ENCODE measurements at places on chromosomes 11 and 22.

DNA sequence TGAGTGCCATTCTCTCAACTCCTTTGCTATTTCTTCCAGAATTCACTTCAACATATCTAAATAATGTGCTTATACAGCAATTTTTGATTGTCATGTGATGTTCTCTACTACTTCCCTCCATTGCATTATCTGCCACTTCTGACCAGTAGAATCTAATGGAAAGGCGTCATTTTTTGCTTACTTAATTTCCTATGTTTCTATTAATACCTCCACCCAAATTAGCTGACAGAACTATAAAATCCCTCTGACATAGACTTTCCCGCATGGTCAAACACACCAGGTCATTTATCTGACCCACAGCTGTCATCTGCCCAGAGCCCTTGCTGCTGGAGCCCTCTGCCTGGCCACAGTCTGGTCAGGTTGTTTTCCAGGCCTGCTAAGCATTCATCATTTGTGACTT is 258.6 kb upstream of the NARS2 start:
- DNase-seq: no peak

DNA sequence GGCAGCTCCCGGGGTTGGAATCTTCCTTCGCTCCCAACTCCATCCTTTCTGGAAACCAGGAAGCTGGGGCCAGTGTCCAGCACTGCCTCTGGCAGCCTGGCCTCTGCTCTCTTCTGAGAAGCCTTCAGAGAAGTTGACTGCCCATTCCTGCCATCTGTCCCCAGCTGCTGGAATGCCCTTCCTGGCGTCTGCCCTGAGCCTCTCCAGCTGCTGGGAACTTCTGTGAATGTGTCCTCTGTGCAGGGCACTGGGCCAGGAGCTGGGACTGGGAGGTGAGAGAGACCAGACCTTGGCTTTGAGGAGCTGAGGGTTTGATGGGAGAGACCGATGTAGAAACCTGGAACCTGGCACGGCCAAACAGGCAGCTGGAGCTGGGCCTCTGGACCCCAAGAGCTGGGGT is 5.9 kb upstream of the SOX10 start:
- no peak for DNase-seq

DNA sequence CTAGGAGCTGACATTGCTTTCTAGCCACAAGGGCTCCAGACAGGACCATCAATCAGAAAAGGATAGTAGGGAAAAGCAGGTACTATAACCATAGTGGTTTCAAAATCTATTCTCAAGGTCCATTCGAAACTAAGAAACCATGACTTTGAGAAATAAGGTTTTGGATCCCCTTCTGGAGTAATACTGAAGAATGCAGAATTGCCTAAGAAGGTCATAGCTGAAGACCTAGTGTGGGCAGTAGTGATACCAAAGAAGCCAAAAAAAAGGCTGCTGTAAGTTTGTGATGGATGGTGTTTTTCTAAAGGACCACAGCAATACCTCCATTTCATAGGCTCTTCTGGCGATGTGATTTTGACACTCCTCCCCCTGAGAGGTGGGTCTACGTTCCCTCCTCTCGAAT is 163.1 kb downstream of the MAML2 start:
- DNase-seq: no peak

DNA sequence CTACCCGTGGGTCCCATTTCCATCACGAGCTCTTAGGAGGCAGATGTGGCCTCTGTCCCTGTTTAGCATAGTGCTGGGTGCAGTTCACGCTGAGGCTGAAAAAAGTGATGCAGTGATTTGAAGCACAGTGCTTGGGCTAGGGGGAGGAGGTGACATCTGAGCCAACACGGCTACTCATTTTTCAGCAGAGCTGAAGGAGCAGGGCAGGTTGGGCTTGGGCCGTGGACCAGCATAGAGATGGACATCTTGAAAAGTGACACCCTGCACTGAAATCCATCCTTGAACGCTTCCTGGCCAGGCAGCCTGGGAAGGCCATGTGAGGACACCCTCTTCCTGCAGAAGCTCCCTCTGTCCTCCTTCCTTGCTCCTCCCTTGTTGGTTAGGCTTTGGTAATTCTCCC is 66.4 kb downstream of the ADAMTS15 start:
- DNase-seq: no peak

GRCh38 chr22:46068593-46069491 is 81.5 kb upstream of the PPARA start:
- no peak for DNase-seq

DNA sequence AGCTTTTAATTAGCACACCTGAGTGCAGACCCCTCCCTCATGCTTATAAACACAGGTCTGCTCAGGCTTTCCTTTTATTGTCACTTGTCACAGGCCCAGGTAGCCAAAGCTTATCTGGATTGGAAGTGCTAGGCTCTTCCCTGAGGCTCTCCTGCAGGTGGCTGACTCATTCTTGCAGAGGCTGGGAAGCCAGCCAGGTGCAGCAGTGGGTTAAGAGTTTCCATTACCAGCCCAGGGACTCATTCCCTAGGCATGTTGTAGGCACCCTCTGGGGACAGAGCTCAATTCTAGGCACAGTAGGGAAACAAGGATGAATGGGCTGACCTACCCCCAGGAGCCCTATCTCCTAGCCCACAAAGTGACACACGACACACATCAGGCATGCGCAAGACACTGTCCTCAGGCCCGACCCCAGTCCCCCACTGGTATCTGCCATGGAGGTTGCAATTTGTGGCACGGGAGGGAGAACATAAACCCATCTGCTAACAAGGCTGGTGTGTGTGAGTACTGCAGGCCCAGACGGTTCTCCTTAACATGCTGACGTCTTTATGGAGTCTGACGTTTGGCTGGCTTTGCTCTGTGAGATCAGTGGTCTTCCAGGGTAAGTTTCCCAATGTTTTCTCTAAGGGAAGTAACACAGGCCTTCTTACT is 94.2 kb downstream of the ABTB2 start:
- DNase-seq: peak; percentile 90

DNA sequence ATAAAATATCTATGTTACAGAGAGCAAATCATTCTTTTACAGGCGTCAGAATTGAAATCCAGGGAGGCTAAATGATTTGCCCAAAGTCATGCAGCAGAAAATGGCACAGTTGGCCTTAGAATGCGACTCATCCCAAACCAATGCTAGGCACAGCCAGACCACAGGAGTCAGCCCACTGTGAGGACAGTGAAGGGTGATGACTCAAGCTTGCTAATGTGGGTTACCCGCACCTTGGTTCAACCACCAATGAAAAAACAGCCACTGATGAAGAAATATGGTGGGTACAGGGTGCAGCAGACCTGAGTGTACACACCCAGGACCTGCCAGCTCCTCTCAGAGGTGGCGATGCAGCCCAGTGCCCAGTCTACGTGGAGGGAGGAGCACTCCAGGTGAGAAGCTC is 89.7 kb downstream of the ZC3H12C start:
- DNase-seq: no peak

GRCh38 chr11:27696115-27696514 is 4.1 kb downstream of the BDNF start:
- no peak for DNase-seq

DNA sequence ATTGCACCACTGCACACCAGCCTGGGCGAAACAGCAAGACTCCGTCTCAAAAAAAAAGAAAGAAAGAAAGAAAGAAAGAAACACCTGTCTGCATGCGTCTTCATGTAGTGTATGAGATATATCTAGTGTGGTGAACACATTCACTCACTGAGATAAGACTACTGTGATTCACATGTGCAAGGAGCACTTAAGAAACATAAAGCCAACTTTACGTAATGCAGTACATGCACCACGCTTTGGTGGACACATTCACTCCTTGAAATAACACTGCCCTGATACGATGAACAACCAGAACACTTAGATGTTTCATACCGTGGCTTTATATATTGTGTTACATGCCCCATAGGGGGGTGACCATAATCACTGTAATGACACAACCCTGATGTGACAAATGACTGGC is 96.0 kb downstream of the MICAL3 start:
- DNase-seq: no peak

- no peak for DNase-seq
Observed at GRCh38 chr22:37588546-37589215, 8.8 kb upstream of the LGALS2 start.

- DNase-seq: no peak
Observed at GRCh38 chr22:27637604-27638003, 164.0 kb downstream of the MN1 start.

GRCh38 chr11:706957-707816 is 1.2 kb downstream of the EPS8L2 start:
- DNase-seq: no peak

DNA sequence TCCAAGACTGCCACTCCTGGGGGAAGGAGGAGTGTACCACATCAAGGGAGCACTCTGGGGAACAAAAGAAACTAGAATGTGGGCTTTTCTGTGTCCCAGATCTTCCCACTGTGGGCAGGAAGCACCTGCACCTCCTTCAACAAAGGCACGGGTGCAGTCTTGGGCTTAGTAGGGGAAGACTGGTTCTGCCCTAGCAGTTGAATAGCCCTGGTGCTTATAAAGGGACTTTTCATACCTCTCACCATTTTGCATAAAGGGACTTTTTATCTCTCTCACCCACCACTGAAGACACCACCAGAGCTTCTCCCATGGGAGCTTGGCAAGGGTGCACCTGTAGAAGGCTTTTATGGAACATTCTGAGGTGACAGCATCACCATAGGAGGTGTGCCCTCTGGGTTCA is 65.8 kb upstream of the MS4A8 start:
- DNase-seq: no peak

GRCh38 chr11:637593-638521 is 788 bp downstream of the DRD4 start:
- no peak for DNase-seq

GRCh38 chr11:35902961-35903360 is 40.9 kb upstream of the LDLRAD3 start:
- DNase-seq: no peak

DNA sequence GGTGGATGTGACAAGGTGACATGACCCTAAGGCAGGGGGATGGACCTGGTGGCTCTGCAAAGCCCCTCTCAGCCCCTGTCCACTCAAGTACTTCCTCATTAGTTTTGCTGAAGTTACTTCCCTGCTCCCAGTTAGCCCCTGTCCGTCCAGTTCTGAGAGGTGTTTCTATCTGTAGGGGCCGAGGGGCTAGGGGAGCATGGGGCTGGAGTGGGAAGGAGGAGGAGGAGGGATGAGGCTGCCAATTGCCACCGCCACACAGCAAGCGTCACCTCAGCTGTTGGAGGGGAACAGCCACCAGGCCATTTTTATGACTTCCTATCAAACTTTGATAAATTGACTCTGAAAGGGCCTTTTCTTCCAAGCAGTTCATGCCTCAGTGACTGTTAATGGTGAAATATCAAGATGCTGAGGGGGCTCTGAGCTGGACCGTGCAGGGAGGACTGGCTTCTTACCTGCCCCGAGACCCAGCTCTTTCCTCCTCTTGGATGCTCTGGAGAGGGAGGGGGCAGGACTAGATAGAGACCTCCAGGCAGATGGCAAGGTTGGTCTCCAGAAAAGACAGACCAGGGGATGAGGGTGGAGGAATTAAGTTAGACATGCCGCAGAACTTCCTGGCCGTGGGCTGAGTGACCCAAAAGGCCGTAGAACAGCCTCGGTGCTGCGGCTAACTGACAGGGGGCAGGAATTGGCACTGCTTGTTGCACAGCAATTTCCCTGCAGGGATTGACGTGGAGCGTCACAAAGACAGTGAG is 137.0 kb downstream of the ST3GAL4 start:
- DNase-seq: no peak

GRCh38 chr22:48943567-48944432 is 883.9 kb downstream of the BRD1 start:
- DNase-seq: no peak

DNA sequence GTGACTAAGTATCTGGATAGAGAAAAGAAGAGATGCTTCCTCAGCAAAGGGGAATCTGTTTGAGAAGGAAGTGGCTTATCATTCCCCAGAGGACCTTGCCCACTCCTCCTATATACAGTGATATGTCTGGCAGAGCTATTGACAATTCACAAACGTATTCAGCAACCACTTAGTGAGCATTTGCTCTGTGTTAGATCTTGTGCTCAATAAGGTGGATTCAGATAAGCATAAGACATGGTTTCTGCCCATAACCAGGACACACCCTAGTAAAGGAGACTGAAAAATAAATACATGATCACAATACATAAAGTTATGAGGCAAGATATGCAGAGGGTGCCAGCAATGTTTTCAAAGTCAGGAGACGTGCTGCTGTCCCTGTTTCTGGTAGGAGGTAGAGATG is 1.4 kb downstream of the TMEM9B start:
- no peak for DNase-seq

DNA sequence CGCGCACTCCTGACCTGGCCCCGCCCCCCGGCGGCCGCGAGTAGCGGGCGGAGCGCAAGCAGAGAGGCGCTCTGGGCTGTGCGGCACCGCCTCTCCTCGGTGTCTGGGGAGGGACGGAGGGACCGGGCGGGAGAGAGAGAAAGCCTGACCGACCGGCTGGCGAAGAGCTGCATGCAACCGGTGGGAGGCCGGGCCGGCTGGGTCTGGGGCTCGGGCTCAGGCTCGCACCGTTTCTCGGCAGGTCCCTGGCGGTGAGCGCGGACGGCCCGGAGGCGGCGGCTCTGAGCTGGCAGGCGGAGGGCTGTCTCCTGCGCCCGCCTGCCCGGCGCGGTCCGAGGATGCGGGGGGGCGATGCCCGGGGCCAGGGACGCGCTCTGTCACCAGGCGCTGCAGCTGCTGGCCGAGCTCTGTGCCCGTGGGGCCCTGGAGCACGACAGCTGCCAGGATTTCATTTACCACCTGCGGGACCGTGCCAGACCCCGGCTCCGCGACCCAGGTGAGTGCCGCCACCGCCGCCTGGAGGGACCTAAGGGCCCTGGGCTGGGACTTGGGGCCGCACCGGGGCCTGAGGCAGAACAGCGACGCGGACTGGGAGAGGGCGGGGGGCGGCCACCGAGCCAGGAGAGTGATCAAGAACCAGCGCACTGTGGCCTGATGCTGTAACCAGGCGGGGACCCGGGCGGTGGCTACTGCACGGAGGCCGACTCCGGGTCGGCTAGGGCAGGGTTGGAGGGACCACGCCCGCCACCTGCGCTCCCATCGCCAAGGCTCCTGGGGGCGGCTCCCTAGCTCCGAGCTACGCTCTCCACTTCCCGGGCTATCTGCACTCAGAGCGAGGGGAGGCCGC is at the start of gene SYT9:
SYT9 (plus strand) TSS at position 69 of the 847 bp plus-strand sequence; CDS start at position 352, 283 bp downstream.
- no peak for DNase-seq

DNA sequence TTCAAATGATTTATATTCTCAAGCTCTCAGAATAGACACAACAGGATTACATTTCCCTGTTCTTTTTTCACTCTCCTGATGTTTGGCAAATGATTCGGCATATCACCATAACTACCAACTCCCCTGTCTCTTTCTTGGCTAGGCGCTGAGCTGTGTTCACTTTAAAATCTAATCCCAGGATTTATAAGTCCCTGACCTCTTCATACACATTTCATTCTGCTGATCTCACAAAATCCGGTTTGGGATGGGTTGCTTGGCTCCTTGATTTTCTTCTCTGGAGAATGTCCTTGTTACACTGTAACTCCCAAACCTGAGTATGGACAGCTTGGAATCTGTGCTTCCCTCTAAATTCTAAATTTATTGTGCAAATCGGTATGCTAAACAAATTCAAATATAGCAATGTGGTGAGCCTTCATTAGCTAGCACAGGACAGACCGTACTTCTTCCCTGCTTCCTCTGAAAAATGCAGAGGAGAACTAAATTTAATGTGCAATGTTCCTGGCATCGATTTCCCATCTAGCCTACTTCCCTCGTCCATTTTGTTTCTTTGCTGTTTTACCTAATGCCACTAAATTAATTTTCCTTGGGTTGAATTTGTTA is 858.5 kb upstream of the FAT3 start:
- DNase-seq: no peak

- DNase-seq: no peak
Observed at GRCh38 chr11:110513846-110514437, 84.2 kb downstream of the FDX1 start.

Data from DMS153 (cell line).